Stimulated activated CD8-positive, alpha-beta memory T cell treated with anti-CD3 and anti-CD28 coated beads, Interleukin-7, amount 100 ng/mL, for 48 hours (primary cell): ENCODE measurements at places on chromosomes 12 and 14.

GRCh38 chr12:128276471-128276870 lies 9.5 kb downstream of the TMEM132C start:
- no peak for DNase-seq

DNA sequence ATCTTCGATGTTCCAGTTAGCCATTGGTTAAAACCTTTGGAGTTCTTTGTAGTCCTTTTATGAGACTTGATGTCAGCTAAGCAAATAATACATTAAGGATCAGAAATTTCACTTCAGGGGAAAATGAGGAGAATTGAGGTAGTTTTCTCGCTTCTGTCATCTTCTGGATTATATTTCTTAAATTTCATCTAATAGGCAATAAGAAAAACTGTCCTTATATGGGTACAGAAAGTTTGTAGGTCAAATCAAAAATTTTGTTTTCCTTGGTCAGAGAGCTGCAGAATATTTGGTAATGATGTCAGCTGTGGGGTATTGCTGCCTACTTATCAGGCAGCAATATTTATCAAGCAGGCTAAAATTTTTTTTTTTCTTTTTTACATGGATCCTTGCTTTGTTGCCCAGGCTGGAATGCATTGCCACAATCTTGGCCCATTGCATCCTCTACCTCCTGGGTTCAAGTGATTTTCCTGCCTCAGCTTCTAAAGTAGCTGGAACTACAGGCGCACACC lies 37.1 kb downstream of the RIMKLB start:
- no peak for DNase-seq

GRCh38 chr14:57761800-57762199 lies 104.1 kb downstream of the SLC35F4 start:
- no peak for DNase-seq

DNA sequence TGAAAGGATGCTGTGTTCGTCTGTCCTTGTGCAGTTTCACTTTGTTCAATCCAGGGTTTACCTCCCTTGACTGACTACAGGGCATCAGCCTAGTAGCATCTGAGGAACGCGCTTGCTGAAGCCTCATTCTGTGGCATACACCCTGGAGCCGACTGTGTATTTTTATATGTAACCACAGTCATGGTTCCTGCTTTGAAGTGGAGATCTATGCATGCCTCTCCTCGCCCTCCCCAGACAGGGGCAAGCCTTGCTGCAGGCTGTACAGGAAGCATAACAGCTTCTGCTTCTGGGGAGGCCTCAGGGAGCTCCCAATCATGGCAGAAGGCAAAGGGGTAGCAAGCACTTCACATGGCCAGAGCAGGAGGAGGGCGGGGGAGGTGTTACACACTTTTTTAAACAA lies 262.1 kb downstream of the BCL11B start:
- no peak for DNase-seq

- DNase-seq: no peak
These were observed 112.8 kb downstream of the LLPH start for GRCh38 chr12:66017736-66018135.

DNA sequence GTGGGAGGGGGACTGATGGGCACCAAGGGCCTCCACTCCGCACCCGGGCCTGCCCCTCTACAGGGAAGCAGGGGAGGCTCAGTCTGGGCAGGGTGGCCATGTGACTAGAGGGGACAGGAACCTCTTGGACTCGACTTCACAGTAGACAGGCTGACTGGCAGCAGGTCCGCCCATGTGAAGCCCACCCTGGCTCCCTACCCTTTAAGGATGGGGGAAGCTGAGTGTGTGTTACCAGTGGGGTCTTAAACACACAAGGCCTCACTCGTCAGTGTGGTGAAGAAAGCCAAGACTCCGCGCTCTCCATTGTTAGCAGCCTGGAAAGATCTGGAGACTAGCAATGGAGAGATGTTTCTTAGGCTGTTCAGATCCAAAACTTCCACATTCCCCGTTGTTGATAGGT lies 52.4 kb downstream of the ANAPC7 start:
- DNase-seq: no peak

DNA sequence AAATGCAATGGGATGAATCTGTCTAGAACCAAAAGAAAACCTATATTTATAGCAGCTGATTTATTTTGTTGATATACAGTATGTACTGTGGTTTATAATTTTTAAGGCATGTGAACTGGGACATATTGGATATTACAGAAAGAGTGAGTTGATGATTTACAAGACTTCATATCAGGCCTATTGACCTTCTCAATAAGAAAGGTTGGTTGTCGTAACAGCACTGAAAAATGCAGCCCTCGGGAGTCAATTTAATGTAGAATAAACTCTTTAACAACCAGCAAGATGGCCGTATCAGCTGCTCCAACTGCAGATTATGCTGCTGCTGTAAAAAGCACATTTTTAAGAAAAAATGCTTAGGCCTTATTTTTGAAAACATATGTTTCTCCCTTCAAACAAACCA lies 407.3 kb downstream of the GXYLT1 start:
- DNase-seq: no peak

DNA sequence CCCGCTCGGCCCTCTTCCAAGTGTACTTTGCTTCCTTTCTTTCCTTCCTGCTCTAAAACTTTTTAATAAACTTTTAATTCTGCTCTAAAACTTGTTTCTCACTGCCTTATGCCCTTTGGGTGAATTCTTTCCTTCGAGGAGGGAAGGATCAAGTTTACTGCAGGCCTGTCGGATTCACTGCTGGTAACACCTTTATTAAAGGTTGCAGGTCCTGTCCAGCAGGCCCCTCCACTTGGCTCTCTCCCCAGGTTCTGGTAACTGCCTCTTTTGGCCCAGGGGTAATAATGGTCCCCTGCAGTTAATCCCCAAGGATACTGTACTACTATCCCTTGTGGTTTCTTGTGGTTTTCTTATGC lies 152.7 kb upstream of the EEA1 start:
- DNase-seq: no peak

GRCh38 chr12:52663420-52663819 lies 11.4 kb upstream of the KRT2 start:
- no peak for DNase-seq

GRCh38 chr12:34209259-34209835 lies 187.1 kb downstream of the ALG10 start:
- DNase-seq: no peak

DNA sequence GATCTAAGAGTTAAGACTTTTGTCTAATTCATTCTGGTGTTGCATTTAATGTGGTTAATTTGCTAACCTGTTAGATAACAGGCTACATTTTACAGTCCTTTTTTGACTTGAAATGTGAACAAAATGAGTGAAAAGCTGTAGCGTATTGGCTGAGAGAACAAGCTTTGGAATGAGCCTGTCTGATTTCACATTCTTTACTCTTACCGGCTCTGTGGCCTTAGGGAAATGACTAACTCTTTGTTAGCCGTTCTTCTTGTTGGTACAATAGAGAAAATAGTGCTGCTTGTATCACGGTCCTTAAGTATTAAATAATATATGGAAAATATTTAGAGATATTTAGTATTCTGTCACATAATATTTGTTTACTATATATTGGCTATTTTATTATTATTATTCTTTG lies 1.9 kb downstream of the MNAT1 start:
- DNase-seq: no peak

- DNase-seq: peak; percentile 25
These were observed 7.8 kb upstream of the PLXNC1 start for GRCh38 chr12:94140556-94140955.

DNA sequence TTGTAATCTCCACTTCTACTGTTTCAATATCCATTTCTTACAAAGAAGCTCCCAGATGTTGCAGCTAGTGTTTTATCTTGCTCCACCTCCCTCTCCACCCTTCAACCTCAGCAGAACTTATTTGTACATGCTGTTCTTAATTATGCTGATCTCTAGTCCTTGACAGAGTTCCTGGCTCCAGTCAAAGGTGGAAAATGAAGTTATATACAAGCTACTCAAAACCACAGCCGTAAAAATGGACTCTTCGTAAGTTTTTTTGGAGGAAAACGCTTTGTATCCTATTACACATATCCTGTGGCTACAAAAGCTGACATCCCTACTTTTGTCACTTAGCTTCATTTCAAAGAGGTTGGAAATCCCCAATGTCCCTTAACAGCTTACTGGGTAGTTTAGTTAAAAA lies 1.3 kb downstream of the CLEC1A start:
- no peak for DNase-seq

DNA sequence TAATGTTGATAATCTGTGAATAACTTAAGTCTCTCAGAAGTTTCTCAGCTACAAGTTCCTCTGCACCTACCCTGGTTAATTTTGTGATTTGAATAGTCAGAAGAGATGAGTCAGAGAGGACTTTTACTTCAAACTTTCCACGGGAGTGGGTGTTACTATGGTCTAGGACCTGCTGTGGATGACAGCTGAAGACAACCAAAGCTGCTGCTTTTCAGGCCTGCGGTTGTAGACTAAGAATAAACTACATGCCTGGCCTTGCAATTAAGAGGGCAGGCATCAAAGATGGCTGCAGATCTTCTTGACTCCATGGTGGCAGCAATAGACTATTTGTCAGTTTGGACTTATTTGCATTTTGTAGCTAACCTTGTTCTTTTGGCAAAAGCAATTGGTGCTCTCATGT lies 227.1 kb upstream of the KRR1 start:
- no peak for DNase-seq

DNA sequence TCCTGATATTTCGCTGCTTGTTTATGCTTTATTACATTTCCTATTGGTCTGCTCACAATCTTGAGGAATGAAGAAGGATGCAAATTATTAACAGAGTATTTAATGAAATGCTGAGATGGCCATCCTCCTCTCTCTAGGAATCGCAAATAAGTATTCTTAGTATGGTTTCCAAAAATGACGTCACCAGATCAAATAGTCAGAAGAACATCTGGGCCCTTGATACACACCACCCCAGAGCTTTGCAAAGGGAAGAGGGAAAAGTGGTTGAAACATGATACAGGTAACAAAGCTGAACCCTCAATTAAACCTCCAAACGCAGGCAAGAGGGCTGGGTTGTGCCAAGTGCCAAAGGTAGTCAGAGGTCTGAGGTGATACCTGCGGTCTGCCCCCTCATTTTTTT lies 107.3 kb downstream of the BCL11B start:
- DNase-seq: no peak

GRCh38 chr14:72598306-72598705 lies 295.6 kb downstream of the DPF3 start:
- no peak for DNase-seq

- no peak for DNase-seq
These were observed 319.9 kb downstream of the AEBP2 start for GRCh38 chr12:19759227-19759626.

GRCh38 chr12:82522762-82523161 lies 163.9 kb upstream of the TMTC2 start:
- DNase-seq: no peak
